ENCODE measurements at places on chromosomes 5 and 9.

DNA sequence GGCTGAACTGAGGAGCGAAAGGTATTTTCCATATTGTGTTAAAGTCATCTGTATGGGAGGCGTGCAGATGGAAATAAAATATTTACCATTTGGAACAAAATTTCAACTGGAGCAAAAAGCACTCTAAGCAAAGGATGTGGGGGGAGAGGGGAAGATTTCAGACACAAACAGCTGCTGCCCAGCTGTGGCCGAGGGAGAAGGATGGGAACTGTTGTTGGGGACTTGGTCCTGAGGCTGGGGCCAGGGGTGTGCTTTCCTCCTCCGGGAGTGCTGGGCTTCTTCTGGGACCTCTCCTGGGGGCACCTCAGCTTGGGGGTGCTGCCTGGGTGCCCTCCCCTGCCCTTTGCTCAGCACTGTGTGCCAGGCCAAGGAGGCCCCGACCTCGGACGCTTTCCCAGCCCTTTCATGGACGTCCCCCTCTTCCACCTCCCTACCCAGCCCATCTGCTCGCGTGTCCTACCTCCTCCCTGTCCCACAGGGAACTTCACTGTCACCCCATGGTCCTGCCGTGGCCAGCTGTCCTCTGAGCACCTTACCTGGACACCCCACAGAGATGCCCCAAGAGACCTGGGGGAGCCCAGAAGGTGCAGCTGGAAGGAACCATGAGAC, 101.9 kb upstream of the COL5A1 start:
- DNase-seq: no peak

DNA sequence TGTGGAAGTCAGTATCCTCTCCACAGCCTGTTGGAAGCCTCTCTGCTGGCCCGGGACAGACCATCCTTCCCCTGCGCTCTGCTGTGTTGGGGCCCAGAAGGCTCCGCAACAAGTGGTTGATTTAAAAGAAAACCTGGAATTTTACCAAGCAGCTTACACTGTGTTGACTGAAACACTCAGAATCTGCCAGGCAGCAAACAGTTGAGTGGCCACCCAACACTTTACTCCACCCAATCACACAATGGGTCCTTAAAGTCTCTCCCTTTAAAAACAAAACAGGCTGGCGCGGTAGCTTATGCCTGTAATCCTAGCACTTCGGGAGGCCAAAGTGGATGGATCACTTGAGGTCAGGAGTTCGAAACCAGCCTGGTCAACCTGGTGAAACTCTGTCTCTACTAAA, 28.0 kb upstream of the DMRT3 start:
- no peak for DNase-seq

- no peak for DNase-seq
Measured at GRCh38 chr9:89284076-89284475, 26.9 kb upstream of the CKS2 start.

GRCh38 chr5:140261403-140262171, 41.3 kb downstream of the PFDN1 start:
- no peak for DNase-seq
